Gastroesophageal sphincter (tissue), 4 donors: ENCODE measurements at places on chromosomes 4 and X. TPM values are rescaled to one million over a fixed set of nuclear protein-coding genes. Genes with fewer than 3 reads are reported as not detected.

- ATAC-seq: no peak
Observed at GRCh38 chr4:145937971-145938611, 532 bp downstream of the ZNF827 start.

GRCh38 chr4:78145008-78145407 lies 87.9 kb downstream of the FRAS1 start:
- no peak for ATAC-seq

- no peak for ATAC-seq
Observed at GRCh38 chr4:102663073-102663472, 97.7 kb downstream of the MANBA start.

DNA sequence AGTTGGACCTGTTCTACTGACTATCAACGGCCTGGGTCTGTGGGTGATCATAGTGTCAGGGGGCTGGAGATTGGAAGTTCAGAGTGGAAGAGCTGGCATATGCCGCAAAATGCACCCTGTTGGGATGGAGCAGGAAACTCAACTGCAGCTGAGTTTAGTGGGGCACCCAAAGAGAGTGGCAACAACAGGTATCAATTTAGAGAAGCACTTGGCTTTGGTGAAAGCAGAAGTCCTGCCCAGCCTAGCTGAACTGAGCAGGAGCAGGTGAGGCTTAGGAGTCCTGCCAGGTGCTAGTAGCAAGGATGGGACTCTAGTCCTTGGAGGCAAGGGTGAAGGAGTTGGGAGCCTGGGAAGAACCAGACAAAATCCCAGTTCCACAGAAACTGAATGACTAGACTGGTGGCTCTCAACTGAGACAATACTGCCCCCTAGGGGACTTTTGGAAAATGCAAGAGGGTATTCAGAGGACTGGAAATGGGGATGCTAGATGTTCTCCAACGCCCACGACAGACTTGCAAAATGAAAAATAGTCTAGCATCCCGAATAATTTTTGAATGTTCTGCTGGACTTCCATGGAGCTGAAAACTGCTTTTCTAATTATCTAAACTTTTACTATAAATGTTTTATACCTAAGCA lies 49.4 kb downstream of the RTL9 start:
- ATAC-seq: peak; percentile 52

DNA sequence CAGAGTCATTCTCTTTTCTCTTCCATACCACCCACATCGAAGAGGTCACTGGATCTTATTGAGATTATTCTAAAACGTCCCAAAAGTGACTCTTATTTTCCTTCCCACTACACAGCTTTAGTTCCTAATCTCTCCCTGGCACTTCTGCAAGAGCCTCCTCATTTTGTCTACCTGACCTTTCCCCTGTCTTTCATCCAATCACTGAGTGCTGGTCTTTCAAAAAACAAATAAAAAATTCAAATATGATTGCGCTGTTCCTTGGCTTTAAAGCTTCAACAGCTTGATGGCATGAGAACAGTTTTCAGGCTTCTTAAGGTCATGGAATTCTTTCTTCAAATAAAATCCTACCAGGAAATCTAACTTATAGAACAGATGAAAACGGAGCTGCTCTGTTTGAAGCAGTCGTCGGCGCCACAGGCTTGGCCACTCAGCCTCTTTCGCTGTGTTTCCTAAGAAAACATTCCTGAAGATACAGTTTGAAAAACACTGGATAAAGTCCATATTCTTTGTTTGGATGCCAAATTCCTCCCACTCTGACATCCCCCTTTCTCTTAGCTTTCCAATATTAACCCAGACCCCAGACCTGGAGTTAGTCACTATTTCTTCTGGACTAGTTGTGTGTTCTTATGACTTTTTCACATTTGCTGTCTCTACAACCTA lies 12.5 kb downstream of the SYTL5 start:
- no peak for ATAC-seq

DNA sequence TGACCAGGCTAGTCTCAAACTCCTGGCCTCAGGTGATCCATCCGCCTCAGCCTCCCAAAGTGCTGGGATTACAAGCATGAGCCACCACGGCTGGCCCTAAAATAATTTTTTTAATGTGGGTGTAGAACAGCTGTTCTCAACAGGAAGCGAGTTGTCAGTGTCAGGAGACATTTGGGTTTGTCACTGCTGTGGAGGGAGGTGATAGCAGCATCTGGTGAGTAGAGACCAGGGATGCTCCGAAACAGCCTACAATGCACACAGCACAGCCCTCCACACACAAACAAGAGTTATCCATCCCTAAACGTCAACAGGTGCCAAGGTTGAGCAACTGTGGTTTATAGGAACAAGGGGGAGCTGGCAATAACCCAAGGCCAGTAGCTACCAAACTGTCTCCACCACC lies 243.4 kb upstream of the STS start:
- ATAC-seq: no peak

GRCh38 chr4:81571105-81571504 lies 99.4 kb upstream of the RASGEF1B start:
- ATAC-seq: no peak

DNA sequence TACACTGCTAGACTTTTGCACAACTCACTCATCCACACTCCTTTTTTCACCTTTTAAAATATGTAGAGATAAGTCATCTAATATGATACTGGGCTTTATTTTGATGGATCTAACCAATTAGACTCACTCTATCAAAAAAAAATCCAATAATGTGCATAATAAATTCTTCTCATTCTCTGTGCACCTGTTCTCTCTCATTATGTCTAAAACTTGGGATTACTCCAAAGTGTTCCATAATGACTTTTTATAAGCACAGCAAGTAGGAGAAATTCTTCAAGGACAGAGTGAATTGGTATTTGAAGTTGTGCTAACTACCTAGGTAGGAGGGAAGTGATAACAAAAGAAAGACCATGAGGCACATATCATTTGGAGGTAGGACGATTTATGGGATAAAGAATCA lies 1438.8 kb downstream of the PCDH7 start:
- no peak for ATAC-seq

- ATAC-seq: no peak
Observed at GRCh38 chr4:4397441-4397819, 10.5 kb downstream of the NSG1 start.

GRCh38 chr4:75726577-75726976 lies 2.2 kb downstream of the USO1 start:
- no peak for ATAC-seq

GRCh38 chr4:172554588-172554987 lies 614.0 kb upstream of the GALNT7 start:
- ATAC-seq: no peak

DNA sequence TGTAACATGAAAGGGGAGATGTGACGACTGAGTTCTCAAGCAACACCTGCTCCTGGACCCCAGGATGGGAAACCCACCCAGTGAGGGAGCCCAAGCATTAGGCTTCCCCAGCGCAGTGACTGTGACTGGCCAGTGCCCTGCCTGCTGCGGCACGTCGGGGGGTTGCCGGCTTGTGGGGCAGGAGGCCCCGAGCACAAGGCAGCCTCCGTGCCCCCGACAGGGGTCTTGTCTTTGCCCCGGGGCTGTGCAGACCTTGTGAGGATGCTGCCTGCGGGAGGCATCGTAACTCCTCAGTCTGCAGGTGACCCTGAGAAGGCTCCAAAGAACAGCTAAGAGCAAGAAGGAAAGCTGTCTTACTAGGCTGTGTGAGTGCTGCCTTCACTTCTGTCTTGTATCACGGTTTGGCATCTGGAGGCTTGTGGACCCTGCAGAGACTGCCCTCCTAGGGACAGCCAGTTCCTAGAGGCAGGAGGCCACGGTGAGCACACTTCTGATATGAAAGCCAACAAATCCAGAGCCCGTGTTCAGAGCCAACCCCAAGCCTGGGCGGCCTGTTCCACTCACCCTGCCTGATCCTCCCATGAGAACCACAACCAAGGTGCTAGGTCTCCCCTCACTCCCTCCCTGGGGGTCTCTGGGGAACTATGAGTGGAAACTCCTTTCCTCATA lies 47.7 kb downstream of the FGFRL1 start:
- ATAC-seq: no peak

- ATAC-seq: no peak
Observed at GRCh38 chrX:113962343-113962742, 621.5 kb upstream of the HTR2C start.

DNA sequence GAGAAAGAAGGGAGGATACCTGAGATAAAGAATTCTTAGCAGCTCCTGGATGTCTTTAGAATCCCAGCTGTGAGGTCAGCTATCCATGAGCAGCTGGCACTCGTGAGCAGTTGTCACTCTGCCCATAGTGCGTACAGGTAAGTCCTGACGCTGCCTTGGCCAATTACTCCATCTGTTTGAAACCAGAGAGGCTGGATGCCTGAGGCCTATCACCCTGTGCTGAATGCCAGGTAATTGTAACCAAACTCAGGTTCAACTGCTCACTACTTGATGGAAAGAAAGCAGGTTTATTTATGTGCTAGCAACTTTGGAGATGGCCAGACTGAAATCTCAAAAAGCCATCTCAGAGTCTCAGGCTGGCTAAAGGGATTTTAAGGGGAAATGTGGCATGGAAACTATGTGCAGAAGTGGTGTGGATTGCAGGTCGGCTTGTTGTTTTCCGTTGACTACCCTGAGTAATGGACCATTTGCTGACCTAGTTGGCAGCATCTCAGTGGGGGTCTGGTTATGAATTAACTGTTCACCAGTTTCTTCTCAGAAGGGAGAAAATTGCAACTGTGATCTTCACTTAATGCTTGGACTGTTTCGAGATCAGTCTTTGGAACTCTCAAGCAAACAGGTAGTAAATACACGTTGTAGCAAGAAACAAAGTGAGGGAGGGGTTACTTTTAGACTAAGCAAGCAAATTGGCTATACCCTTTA lies 1614.0 kb upstream of the PCDH10 start:
- no peak for ATAC-seq

APLN gene
- total RNA-seq: 1.4 TPM

CFAP47 gene
- not detected for total RNA-seq

SLC9B1 gene
- total RNA-seq: 0.25 TPM

KLHL4 gene
- total RNA-seq: 3.1 TPM

CORIN gene
- 2.2 TPM for total RNA-seq

LUZP4 gene
- total RNA-seq: not detected

PRRG1 gene
- total RNA-seq: 13.9 TPM

SLC2A9 gene
- 4.9 TPM for total RNA-seq

FAM53A gene
- total RNA-seq: 5.7 TPM
